ENCODE measurements at places on chromosomes 11 and 22.

DNA sequence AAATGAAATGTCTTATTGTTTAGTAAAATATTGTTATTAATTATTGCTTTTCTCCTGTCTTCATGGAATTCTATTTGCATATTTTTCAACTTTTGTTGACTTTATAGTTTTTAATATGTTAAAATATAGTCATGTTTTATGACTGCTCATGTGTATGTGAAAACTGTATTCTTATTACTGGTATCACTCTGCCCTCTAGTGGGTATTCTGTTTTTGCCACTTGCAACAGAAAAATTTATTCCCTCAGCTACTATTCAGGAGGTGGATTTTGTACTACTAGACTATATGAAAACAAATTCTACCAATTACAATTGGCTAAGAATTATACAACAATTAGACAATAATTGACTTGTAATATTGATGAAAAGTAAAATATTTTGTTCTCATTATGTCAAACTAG, 45.0 kb downstream of the OR4C6 start:
- no peak for DNase-seq

DNA sequence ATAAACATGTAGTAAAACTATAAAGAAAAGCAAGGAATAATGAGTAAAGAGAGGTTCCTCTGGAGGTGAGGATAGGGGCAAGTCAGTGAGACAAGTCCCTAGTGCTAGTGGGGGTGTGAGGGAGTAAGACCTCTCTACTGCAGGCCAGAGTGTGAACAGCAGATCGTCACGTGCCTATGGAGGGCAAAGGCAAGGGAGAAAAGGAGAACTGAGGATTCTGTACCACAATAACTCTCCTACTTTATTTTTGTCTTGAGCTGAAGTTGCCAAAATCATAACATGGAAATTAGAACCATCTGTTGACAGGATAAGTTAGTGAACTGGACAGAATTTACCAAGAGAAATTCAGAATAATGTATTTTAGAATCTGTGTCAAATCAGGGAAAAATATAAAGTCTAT, 77.6 kb downstream of the ENTHD1 start:
- peak; percentile 11 for DNase-seq

DNA sequence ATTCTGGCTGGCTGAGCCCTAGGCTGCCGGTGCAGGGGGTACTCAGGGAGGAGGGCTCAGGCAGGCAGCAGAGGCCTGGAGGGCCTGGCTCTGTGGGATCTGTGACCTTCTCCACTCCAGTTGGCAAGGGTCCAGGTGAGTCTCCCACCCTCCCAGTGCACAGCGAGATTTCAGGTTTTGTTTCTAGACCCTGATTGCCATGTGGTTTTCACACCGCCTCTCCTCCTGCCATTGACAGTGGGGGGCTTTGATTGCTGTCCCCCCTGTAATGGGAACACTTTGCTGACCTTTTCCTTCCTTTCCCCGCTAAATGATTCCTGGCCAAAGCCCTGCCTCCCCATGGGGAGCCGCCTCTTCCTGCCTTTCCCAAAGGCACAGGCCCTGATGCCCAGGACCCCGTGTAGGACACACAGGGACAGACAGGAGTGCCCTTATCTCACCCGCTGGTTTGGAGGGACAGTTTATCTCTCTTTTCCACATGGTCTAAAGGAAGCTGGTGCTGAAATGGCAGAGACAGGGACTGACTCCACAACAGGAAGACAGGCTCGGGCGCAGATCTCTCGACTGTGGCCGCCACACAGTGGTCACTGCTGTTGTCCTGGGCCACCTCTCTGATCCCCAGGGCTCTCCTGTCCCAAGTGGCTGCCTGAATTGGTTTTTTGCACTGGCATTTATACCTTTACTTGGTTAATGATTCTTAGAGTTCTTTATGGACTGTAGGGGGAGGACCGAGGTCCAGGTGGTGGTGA, 43.4 kb downstream of the BCR start:
- DNase-seq = no peak

GRCh38 chr22:47149976-47150375, 387.5 kb downstream of the TBC1D22A start:
- DNase-seq = no peak

DNA sequence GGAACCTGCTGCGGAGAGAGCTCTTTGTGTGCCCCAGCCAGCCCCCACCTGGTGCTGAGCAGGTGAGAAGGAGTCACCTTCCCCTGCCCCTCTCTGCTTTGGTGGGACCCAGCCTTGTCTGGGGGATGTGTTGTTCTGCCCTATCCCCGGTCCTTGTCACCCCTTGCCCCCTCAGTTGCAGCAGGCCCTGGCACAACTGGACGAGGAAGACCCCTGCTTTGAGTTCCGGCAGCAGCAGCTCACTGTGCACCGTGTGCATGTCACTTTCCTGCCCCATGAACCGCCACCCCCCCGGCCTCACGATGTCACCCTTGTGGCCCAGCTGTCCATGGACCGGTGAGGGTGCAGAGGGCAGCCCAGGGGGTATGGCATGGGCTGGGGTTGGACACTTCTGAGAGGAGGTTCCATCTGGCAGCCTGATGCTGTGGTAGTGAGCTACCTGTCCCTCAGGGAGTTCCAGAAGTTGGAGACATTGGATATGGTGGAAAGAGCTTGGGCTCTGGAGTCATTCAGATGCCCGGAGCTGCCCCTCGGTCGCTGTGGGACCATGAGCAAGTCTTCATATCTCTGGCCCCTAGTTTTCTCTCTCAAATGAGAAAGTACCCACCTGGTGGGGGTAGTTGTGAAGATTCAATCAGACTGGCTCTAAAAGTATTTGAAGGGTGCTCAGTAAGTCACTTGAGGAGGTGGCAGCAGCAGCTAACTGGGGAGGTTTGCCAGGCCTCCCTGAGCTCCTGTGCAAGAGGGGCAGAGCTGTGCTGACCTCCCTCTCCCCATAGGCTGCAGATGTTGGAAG, 4.3 kb downstream of the LARGE2 start:
- no peak for DNase-seq

GRCh38 chr11:62546244-62546928, at the start of gene AHNAK:
Gene AHNAK, minus strand, starts transcription at chr11:62546806. Its CDS starts 10,708 bp downstream, at chr11:62536098.
- peak; percentile 69 for DNase-seq

GRCh38 chr11:69151836-69152235, 3.9 kb upstream of the SMIM38 start:
- no peak for DNase-seq

DNA sequence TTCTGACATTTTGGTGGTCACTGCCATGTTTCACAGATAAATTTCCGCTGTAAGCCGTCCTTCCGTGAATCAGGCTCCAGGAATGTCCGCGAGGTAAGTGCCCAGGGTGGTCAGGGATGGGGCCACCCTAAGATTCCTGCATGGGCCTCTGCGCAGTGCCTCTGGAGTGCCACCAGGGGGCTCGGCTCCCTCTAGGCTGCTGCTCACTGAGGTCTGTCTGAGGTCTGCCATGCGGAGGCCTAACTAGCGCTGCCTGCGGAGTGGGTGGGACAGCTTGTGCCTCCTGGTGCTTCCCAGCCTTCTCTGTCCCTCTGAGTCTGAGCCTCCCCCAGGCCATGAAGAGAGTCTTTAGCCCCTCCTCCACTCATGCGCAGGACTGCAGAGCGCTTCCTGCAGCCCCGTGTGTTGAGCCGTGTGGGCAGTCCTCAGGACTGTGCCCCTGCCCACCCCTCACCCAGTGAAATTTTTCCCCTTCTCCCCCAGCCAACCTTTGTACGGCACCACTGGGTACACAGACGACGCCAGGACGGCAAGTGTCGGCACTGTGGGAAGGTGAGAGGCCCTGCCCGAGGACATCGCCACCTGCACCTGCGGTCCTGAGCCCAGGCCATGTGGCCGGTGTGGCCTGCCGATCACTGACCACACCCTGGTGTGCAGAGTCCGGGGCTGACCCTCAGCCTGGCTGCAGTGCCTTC, 11.9 kb upstream of the MDK start:
- peak; percentile 42 for DNase-seq

DNA sequence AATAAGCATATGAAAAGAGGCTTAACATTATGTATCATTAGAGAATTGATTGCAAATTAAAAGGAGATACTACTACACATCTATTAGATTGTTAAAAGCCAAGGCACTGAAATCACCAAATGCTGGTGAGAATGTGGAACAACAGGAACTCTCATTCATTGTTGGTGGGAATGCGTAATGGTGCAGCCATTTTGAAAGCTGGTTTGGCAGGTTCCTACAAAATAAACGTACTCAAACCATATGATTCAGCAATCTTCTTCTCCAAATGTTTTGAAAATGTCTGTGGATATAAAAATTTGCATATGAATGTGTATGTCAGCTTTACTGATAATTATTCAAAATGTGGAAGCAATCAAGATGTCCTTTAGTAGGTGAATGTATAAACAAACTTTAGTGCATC, 176.4 kb upstream of the PLET1 start:
- no peak for DNase-seq

DNA sequence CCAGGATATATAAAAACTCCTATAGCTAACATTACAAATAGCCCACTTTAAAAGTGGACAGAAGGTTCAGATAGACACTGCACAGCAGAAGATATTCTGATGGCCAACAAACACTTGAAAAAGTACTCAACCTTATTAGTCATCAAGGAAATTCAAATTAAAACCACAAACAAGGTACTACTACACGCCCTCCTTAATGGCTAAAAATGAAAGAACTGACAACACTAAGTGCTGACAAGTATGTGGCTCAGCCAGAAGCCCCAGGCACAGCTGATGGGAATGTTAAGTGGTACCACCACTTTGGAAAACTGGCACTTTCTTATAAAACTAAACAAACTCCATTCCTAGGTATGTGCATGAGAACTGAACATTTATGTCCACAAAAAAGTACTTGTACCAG, 320.1 kb downstream of the TBC1D22A start:
- DNase-seq = no peak

DNA sequence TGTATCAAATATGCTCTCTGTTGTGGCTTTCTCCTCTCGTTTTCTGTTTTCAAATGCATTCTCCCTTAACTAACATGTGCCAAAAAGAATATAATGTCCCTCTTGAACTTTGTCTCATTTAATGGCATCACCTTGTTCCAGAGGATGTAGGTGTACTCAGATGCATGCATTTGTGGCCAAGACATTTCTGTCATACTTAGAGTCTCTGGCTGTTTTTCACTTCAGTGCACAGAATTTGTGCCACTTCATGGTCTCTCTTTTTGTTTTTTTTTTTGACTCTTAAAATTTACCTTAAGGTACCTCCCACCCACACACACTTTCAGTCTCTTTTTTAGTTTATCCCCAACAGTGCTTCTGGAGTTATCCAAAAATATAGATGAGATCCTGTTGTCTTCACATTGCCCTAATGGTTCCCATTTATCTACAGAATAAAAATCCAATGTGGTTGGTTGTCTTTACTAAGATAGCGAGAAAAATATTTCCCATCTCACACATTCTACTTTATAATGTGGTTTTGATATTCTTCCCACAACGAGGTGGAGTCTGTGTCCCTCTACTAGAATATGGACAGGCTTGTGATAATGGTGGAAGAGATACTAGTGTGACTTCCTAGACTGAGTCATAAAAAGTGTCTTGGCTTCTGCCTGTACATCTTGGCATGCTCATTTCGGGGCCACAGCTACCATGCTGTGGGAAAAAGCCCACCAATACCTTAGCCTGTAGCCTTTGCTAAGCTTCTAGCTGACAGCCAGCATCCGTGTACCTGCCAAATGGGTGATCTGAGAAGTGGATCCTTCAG, 125.8 kb downstream of the DDX10 start:
- no peak for DNase-seq

GRCh38 chr11:124807201-124807600, 7.0 kb upstream of the MSANTD2 start:
- no peak for DNase-seq

DNA sequence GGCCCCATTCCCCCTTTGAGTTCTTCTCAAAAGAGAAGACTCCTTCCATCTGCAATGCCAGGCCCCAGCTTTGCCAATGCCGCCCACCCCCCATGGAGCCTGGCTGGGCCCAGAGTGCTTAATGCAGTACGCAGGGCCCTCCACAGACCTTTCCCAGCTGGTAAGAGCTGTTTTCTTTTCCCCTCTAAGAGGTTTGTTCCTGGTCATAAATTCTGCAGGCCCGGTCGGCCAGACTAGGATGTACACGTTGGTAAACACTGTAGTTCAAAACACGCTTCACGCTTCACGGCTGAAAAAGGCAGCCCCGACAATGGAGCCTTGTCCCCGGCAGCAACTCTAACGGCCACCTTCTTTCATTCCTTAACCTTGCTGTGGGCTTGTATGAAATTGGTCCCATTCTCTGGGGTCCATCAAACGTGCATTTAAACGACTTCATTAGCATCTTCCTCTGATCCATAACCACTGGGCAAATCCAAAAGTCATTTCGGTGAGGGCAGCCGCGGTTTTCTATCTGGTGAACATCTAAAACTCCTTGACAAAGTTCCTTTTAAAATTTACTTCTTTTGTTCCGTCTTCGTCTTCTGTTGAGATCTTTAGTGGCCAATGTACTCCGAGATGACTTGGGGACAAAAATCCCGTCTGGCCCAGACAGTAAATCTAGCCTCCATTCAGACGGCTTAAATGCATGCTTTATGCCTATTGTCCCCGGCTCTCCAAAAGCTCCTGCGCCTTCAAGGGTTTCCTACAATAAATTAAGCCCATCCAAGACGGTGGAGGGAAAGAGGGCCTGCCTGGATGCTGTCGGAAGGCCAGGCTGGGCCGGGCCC, 60.0 kb upstream of the MYEOV start:
- no peak for DNase-seq

GRCh38 chr22:39284142-39284980, 35.1 kb downstream of the RPL3 start:
- DNase-seq = no peak

- DNase-seq = no peak
Measured at GRCh38 chr11:47355283-47356128, 3.0 kb upstream of the MYBPC3 start.

- DNase-seq = no peak
Measured at GRCh38 chr11:40219401-40219800, 1240.1 kb downstream of the LRRC4C start.

- no peak for DNase-seq
Measured at GRCh38 chr11:2685051-2685450, 14.7 kb downstream of the KCNQ1OT1 start.

DNA sequence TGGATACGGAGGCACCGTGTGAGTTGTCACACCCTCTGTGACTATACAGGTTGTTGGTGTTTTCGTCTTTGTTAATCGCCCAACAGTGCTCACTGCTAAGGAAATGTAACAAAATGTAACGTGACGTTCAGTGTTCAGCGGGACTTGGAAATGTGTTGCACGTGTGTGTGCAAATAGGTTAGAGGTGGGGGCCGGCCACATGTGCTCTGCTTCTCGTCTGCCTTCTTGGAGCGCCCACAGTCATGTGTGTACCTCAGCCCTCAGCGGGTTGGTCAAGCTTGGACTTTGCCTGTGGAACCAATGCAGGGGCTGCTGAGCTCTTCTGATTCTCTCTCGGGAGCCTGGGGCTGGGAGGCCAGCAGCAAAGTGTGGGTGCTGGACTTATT, 7.4 kb upstream of the SMIM38 start:
- no peak for DNase-seq

DNA sequence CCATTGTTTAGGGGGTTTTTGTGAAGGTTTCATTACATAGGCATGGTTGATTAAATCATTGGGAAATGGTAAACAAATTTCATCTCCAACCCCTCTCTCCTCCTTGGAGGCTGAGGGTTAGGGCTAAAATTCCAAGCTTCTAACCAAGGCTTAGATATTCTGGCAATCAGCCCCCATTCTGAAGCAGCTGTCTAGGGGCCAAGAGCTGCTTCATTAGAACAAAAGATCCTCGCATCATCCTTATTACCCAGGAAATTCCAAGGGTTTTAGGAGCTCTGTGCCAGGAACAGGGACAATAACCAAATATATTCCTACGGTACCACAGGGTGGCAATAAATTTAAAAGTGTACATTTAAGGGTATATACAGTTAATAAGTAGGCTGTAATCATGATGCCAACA, 22.5 kb upstream of the EED start:
- DNase-seq = no peak

- DNase-seq = no peak
Measured at GRCh38 chr11:84608837-84609196, 1018.3 kb downstream of the DLG2 start.
